ENCODE measurements at places on chromosomes 3 and 15.

GRCh38 chr15:47461652-47462141 lies 255.6 kb upstream of the SEMA6D start:
- DNase-seq: no peak

DNA sequence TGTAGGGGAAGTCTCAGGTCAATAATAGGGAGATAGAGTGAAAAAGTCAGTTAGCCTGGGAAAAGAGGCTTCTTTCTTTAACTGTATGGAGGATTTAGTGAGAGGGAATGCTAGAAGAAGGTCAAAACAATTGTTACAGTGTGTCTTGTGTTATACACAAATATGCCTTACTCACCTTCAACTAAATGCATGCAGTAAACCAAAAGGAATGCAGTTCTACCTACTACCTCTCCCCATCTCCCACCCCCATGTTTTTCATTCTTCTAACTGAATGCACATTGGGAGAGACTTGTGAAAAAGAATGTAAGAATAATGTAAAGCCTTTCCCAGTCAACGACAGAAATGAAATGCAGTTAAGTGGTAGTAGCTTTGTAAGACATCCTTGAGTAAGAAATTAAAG lies 33.8 kb downstream of the CCDC66 start:
- DNase-seq: no peak

GRCh38 chr15:62059816-62060112 lies 483 bp downstream of the VPS13C start:
- peak; percentile 65 for DNase-seq

DNA sequence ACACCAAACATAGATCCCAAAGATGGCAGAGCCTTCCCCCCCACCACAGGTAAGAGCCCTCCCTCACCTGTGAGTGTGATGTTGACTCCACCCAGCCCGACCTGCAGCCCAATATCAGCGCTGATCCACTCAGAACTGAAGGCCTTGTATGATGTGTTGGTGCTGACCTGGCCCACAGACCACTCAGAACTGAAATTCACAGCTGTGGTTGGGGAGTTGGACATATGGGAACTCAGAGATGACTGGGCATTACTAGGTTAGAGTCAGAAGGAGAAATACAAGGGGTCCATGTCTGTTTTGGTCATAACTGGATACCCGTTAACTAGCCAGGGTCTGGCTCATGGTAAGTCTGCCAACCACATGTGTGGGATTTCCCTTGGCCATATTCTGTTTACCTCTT lies 6.9 kb downstream of the DUOXA2 start:
- no peak for DNase-seq

DNA sequence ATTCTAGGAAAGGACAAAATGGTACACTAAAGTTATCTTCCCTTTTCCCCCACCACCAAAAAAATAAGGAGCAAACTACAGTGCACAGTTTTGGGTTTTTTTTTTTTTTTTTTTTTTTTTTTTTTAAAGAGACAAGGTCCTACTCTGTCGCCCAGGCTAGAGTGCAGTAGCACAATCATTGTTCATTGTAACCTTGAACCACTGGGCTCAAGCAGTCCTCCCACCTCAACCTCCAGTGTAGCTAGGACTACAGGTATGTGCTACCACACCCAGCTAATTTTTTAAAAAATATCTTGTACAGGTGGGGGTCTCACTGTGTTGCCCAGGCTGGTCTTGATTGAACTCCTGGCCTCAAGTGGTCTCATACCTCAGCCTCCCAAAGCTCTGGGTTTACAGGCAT lies 14.9 kb downstream of the SETD5 start:
- no peak for DNase-seq

Data from T-helper 2 cell (primary cell).